ENCODE measurements at places on chromosomes 4 and X.
A peak's percentile ranks its signal among the peaks of the same experiment; 100 is the strongest.

DNA sequence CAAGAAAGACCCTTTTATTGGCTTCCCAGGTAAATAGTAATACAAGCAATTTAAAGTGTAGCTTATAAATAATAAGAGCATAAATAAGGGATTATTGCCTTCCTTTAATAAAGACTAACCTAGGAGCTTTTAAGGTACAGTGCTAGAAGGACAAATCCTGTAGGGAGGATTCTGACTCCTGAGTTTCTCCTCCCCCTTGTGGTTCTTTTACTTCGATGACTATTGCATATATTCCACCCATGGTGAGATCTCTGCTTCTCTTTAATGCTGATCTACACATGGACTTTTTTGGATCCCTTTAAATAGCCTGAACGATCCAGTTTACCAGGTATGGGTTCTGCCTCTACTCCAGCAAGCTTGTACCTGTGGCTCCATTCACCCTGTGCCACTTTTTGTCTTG, 2.5 kb downstream of the GALNT7 start:
- DNase-seq = no peak

- DNase-seq = no peak
Measured at GRCh38 chrX:154322890-154323289, 27.3 kb downstream of the TKTL1 start.

- DNase-seq = no peak
Measured at GRCh38 chrX:66654411-66654810, 15.5 kb upstream of the EDA2R start.

- no peak for DNase-seq
Measured at GRCh38 chr4:10212400-10212799, 95.8 kb upstream of the WDR1 start.

DNA sequence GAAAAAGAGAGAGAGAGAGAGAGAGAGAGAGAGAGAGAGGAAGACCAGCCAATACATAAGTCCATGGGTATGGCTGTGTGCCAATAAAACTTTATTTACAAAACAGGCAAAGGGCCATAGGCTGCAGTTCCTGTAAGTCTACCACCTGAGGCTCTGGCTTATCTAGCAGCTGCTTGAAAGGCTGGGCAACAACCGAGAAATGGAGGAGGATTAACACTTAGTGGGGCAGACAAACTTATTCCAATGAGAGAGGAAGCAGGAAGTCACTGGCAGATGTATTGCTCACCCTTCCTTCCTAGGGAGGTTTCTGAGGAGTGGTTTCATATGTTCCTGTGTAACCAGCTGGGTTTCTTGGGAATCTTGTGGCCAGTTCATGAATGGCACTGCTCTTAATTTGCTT, 4.7 kb upstream of the GPR143 start:
- no peak for DNase-seq

DNA sequence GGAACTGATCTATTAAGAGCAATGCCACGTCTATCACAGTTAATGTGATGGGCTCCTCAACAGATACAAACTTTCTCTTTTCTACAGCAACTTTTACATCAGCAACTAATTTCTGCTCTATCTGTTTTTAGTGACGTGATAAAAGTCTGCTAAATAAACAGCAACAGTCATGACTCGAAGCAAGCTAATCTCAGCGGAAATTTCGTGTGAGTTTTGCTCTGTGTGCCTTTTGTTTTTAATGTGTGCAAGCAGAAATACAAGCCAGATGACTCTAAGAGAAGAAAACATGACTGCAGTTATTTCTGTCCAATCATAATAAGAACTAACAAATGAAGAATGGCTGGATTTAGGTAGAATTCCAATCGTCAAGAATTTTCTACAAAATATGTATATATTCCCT, 214.3 kb downstream of the LDB2 start:
- no peak for DNase-seq

DNA sequence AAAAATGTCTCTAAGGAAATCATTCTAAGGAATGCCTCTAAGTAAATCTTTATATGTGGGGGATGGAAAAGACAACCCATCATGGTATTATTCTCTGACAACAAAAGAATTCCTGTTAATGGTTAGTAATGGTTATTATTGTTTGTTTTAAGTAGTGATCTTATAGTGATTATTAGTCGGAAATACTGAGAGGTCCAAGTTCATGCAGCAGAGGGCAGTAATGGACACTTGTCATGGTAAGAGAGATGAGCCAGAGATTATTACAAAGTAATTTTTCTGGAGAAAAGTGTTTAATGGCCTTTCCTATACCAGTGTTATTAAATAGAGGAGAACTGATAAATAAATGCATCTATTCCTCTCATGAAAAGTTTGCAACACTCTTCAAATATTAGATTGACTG, 8.1 kb upstream of the DKK2 start:
- DNase-seq = no peak

- DNase-seq = no peak
Measured at GRCh38 chrX:49915361-49916222, 6.8 kb upstream of the CLCN5 start.

DNA sequence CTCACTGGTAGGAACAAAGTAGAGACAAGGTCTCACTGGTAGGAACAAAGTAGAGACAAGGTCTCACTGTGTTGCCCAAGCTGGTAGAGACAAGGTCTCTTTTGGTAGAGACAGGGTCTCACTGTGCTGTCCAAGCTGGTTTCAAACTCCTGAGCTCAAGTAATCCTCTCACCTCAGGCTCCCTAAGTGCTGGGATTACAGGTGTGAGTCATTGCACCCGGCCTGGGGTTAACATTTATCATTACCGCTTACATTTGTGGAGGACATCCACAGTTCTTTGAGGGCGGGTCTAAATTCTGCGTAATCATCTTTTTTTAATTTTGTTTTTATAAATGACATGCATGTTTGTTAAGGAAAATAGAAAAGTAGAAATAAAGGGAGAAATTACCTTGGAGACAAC, 12.0 kb downstream of the RAB33B start:
- DNase-seq = no peak

DNA sequence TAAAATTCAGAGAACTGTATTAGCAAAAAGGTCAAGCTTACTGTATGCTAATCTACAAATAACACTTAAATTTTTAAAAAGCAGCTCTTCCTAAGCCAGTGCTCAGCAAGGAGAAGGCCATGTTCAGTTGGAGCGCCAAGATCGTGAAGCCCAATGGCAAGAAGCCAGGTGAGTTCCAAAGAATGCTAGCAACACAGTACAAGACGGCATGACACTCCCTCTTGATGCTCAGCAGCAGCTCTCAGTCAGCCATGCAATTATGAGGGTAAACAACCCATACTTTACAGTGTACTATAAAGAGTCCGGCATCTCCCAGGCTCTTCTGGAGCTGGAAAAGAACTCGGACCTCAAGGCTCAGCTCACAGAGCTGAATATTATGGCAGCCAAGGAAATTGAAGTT, 34.9 kb downstream of the STX18 start:
- no peak for DNase-seq

GRCh38 chr4:76736414-76736813, 161.5 kb downstream of the SOWAHB start:
- DNase-seq = no peak

DNA sequence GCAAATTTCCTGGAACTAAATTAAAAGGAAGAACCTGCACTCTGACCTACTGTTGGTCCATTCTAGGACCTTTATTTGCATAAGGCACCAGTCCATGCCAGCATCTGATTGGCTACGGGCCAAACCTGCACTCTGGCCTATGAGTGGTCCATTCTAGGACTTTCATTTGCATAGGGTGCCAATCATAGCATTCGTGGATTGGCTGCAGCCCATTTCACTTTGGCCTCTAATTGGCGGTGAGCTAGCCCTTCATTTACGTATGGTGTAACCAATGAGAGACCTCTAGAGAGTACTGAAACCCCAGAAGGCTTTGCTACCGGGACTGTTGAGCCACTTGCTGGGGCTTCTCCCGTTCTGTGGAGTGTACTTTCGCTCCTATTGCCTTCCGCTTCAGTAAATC, 6.1 kb upstream of the RNF175 start:
- DNase-seq = no peak

- no peak for DNase-seq
Measured at GRCh38 chrX:110415440-110416170, 57.0 kb downstream of the RTL9 start.

- no peak for DNase-seq
Measured at GRCh38 chr4:3391422-3391821, 50.3 kb upstream of the HGFAC start.

- DNase-seq = no peak
Measured at GRCh38 chrX:13144927-13145655, 100.7 kb upstream of the FAM9C start.

DNA sequence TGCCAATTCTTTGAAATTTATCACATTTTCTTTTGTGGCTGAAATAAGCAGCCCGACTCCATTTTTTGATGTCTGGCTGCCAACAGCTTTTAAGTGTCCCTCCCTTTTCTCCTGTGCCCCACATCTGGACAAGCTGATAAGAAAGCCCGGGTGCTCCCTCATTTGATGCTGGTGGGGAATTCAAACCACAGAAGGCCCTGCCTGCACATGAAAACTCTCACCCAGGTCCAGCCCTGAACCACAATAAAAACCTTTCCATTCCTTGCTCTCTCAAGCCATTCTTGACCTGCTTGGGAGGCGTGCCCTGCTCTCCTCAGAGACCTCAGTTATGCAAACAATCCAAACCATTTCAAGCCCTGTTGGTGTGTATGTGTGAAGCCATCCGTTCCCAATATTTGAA, 93.9 kb downstream of the FAM53A start:
- DNase-seq = no peak

DNA sequence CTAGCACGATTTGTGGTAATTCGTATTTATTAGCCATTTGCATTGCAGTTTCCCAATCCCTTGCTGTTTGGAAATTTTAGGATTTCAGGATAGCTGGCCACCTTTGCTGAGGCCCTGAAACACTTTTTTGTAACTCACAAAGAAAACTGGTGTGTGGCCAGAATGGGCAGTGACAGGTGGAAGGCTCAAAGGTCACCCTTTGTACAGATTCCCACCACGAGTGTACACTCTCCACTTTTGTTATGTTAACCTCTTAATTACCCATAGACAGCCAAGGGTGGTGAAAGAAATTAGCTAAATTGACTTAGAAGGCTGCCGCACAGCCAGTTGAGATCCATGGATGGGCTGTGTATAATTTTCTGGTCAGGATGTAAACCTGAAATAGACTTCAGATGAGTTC, 109.7 kb upstream of the ARX start:
- no peak for DNase-seq

GRCh38 chr4:103410386-103410785, 212.2 kb upstream of the CENPE start:
- no peak for DNase-seq

GRCh38 chr4:41373221-41373620, 116.5 kb downstream of the UCHL1 start:
- DNase-seq = no peak

DNA sequence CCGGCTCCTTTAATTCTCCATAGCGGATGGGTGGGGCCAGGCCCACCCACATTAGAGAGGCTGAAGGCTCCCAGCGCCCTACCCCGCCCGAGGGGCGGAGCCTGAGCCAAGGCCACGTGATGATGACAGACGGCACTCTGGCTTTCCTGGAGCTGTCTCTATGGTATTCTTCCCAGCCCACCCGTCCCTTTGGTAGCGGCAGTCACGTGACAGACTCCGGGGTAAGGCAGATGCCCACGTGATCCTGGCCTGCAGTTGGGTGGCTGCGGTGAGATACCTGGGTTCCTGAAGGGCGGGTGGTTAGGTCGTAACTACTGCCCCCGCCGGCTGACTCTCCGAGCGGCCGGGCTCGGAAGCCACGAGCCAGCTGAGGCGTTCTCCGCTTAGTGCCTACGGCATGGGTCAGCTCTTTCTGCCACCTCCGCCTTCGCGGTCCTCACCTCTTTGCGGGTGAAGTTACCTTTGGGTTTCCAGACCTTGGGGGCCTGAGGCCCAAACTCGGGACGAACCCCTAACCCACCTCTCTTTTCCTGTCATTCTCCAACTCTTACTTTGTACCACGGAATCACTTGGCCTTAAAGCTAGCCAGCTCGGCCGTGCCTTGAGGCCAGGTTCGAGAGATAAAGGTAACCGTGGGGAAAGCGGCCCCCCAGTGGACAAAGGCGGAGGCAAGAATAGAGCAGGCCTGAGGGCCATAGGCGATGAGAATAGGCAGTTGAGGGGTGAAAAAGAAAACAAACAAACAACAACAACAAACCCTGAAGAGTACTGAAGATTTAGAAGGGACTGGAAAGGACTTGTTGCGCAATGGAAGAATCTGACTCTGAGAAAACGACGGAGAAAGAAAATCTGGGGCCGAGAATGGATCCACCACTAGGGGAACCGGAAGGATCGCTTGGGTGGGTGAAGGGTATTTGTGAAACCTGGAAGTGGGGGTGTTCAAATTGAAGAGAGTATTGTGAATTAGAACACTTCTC, at the start of gene RRAGB:
Gene RRAGB (plus strand): TSS at position 229 of the 977 bp plus-strand sequence. CDS start 579 bp downstream, at position 808.
- DNase-seq = peak; percentile 82

GRCh38 chrX:48513670-48514069, 4.9 kb downstream of the PORCN start:
- DNase-seq = no peak

GRCh38 chr4:7649741-7650531, 215.2 kb upstream of the PSAPL1 start:
- DNase-seq = peak; percentile 10

DNA sequence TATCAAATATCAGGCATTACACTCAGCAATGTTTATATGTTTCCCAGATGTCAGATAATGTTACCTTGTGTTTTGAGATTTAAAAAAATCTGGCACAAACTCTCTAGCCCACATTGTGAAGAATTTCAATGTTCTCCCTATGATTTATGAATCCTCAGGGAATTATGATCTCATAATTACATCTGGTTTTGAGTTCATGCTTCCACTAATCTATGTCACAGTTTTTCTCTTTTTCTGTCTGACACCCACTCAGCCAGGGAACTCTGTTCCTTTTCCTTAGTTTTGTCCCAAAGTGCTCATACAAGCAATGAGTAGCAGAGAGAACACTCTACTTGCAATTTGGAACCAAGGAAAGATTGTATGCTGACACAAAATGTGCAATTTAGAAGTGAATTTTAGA, 212.1 kb upstream of the POF1B start:
- no peak for DNase-seq

GRCh38 chrX:108090491-108091263, 665 bp downstream of the PSMD10 start:
- DNase-seq = no peak

GRCh38 chrX:9737363-9737762, 28.3 kb downstream of the GPR143 start:
- no peak for DNase-seq

DNA sequence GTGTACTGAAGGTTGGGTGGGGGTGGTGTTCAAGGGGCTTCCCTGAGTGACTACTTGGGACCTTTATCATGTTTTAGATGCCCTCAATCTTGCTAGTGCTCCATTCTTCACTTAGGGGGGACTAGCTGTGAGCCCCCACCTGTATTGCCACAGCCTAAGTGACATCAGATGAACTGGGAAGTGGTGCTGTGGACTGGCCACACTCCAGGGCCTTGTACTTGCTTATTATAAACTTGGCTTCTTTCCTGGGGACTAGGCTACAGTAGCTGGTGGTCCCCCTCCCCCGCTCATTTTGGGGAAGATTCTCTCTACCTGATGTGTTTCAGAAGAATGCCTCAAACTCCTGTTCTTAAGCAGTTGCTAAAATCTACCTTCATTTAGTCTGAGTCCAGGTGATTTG, 46.7 kb upstream of the WDR1 start:
- DNase-seq = no peak

GRCh38 chr4:138911909-138912703, 103.5 kb upstream of the NOCT start:
- DNase-seq = no peak
